ENCODE measurements at places on chromosomes 13 and 19. TPM values are rescaled to one million over a fixed set of nuclear protein-coding genes. Genes with fewer than 3 reads are reported as not detected.

GRCh38 chr19:39637891-39638290 lies 17.8 kb upstream of the LGALS16 start:
- no peaks in the 10 kb centered on the region for H3K4me1 ChIP-seq
- H3K4me3 ChIP-seq = no peak overlapping the region
- no peaks in the 10 kb centered on the region for H3K27me3 ChIP-seq
- H3K36me3 ChIP-seq = no peaks in the 10 kb centered on the region
- DNase-seq = no peak

- H3K4me3 ChIP-seq = no peak overlapping the region
- no peaks in the 10 kb centered on the region for H3K27me3 ChIP-seq
- H3K36me3 ChIP-seq = no peaks in the 10 kb centered on the region
Observed at GRCh38 chr13:28548872-28549271, 53.9 kb upstream of the FLT1 start.

GRCh38 chr19:36128392-36128736 lies 11.5 kb upstream of the CAPNS1 start:
- H3K4me1 ChIP-seq = no peaks in the 10 kb centered on the region
- no peaks in the 10 kb centered on the region for H3K27me3 ChIP-seq
- no peak overlapping the region for H3K27ac ChIP-seq
- no peaks in the 10 kb centered on the region for H3K36me3 ChIP-seq
- DNase-seq = no peak

GRCh38 chr13:109254274-109254673 lies 532.1 kb downstream of the IRS2 start:
- no peak for DNase-seq
- H3K27me3 ChIP-seq = no peaks in the 10 kb centered on the region
- no peak overlapping the region for H3K27ac ChIP-seq
- H3K4me3 ChIP-seq = no peak overlapping the region
- H3K4me1 ChIP-seq = no peaks in the 10 kb centered on the region

- DNase-seq = no peak
- no peak overlapping the region for H3K4me3 ChIP-seq
- H3K27me3 ChIP-seq = no peaks in the 10 kb centered on the region
- H3K27ac ChIP-seq = no peak overlapping the region
- H3K36me3 ChIP-seq = no peaks in the 10 kb centered on the region
Observed at GRCh38 chr19:28718909-28719308, 494.0 kb downstream of the UQCRFS1 start.

GRCh38 chr19:11378319-11379189 lies 4.1 kb downstream of the SWSAP1 start:
- H3K4me3 ChIP-seq = no peak overlapping the region
- no peak for DNase-seq
- H3K27me3 ChIP-seq = no peaks in the 10 kb centered on the region
- H3K27ac ChIP-seq = no peak overlapping the region
- H3K4me1 ChIP-seq = peaks cover 21% of the 10 kb centered on the region

DNA sequence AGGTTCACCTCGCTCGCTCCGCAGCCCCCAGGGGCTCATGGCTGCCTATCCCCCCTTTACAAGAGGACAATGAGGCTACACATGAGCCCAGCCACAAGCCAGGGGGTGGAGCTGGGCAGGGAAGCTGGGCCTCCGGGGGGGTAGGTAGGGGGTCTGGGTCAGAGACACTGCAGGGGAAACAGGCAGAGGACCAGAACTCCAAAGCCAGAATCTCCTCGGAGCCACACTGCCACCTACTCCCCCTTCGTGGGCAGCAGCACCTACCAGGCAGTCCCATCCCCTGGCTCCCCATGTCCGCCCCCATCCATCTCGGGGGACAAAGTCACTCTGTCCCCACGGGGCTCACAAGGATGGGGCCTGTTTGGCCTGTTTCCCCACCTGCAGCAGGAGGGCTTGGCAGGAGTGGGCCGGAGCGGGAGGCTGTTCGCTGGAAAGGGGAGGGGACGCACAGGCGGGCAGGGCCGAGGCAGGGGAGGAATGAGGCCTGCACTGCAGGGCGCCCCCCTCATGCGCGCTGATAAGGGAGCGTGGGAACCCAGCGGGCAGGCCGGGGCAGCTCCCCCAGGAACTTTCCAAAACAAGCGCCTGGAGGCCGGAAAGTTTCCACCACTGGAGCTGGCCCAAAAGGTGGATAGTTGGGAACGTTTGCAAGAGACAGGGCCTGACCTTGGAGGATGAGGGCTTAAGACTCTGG lies 545 bp upstream of the ISYNA1 start:
- peak overlapping the region; percentile 90 for H3K27ac ChIP-seq
- H3K4me1 ChIP-seq = peaks cover 12% of the 10 kb centered on the region
- no peaks in the 10 kb centered on the region for H3K36me3 ChIP-seq
- no peaks in the 10 kb centered on the region for H3K27me3 ChIP-seq
- peak overlapping the region; percentile 68 for H3K4me3 ChIP-seq

DNA sequence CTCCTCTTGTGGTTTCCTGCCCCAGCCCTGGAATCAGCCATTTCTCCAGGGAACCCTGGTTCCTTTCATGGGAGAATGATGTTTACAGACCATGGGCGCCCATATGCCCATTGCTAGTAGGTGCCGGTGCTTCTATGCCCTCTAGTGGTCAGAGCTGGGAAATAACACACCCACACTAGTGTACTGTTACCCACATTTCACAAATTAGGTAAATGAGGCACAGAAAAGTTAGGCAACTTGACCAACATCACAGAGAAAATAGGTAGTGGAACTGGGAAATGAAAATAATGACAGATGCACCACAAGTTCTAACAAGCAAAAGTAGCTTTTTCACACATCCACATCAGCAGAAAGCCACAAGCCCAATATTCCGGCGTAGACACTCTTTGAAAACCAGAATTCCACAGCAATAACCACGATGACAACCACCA lies 1.3 kb upstream of the CEACAM3 start:
- no peaks in the 10 kb centered on the region for H3K4me1 ChIP-seq
- no peak overlapping the region for H3K27ac ChIP-seq
- DNase-seq = no peak
- H3K4me3 ChIP-seq = no peak overlapping the region

GRCh38 chr13:113882267-113882630 lies 18.4 kb upstream of the GAS6 start:
- no peaks in the 10 kb centered on the region for H3K27me3 ChIP-seq
- no peak overlapping the region for H3K27ac ChIP-seq
- DNase-seq = no peak
- H3K4me3 ChIP-seq = no peak overlapping the region

DNA sequence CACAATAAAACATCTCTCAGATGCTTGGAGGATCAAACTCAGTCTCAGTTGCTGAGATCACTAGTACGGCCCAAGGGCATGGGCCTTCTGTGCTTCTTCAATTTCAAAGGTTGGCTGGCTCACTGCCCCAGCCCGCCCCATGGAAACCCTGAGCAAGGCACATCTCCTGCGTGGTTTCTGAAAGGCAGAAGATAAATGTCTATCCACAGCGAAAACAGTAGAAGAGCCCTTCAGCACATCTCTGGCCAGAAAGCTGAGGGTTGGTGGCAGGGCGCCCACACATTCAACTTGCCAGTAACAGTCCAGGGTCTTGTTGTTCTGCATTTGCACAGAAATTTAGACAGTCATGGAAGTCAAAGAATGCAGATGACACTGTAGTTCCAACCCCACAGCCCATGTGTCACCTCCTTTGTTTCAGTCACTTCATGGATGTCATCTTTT lies 24.0 kb upstream of the KATNAL1 start:
- no peaks in the 10 kb centered on the region for H3K36me3 ChIP-seq
- no peak overlapping the region for H3K4me3 ChIP-seq
- DNase-seq = peak; percentile 77

- H3K27me3 ChIP-seq = no peaks in the 10 kb centered on the region
- DNase-seq = no peak
- no peak overlapping the region for H3K27ac ChIP-seq
- H3K4me1 ChIP-seq = peaks cover 7% of the 10 kb centered on the region
- H3K36me3 ChIP-seq = no peaks in the 10 kb centered on the region
- no peak overlapping the region for H3K4me3 ChIP-seq
Observed at GRCh38 chr19:31263328-31263727, 85.9 kb downstream of the TSHZ3 start.

GRCh38 chr13:41909506-41909905 lies 51.4 kb downstream of the VWA8 start:
- H3K4me3 ChIP-seq = no peak overlapping the region
- H3K27ac ChIP-seq = no peak overlapping the region
- DNase-seq = no peak
- no peaks in the 10 kb centered on the region for H3K36me3 ChIP-seq
- H3K27me3 ChIP-seq = no peaks in the 10 kb centered on the region
- peaks cover 1% of the 10 kb centered on the region for H3K4me1 ChIP-seq

DNA sequence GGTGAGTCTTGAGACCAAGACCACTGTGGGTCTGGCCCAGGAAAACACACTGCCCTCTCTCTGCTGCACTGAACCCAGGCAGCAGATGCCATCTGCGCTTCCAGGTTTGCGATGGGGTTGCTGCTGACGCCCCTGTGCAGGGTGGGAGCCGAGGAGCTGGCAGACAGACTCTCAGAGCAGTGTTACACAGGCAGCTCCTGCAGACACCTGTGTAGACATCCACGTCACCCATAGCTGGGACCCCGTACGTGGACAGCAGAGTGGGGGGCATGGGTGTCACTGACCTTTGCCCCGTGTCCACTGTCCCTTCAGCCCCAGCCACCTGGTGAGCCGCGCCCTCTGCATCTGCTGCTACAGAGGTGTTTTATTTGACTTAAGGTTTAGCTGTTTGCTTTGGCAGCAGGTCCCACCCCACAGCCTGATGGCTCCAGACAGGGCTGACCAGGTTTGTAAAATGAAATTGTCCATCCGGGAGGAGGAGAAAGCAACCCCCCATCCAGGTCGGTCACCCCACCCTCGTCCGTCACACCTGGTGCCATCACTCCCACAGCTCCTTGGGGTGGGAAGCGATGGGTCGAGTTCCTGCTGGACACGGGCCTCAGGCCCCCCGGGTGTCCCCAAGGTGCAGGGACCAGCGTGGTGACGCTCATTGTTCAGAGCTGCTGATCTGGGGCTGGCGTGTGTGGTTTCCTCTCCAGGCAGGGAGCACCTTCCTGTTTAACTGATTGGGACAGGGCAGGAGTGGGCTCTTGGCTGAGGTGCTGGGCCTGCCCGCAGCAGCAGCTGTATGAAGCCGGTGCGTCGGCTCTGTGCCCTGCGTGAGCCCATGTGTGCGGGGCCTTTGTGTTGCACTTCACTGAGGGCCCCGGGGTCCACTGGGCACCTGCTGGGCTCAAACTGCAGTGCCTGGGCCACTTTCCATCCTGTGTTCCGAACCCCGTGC lies 28.4 kb downstream of the MCF2L start:
- no peak overlapping the region for H3K27ac ChIP-seq
- H3K4me1 ChIP-seq = peaks cover 18% of the 10 kb centered on the region
- DNase-seq = no peak
- no peaks in the 10 kb centered on the region for H3K27me3 ChIP-seq

DNA sequence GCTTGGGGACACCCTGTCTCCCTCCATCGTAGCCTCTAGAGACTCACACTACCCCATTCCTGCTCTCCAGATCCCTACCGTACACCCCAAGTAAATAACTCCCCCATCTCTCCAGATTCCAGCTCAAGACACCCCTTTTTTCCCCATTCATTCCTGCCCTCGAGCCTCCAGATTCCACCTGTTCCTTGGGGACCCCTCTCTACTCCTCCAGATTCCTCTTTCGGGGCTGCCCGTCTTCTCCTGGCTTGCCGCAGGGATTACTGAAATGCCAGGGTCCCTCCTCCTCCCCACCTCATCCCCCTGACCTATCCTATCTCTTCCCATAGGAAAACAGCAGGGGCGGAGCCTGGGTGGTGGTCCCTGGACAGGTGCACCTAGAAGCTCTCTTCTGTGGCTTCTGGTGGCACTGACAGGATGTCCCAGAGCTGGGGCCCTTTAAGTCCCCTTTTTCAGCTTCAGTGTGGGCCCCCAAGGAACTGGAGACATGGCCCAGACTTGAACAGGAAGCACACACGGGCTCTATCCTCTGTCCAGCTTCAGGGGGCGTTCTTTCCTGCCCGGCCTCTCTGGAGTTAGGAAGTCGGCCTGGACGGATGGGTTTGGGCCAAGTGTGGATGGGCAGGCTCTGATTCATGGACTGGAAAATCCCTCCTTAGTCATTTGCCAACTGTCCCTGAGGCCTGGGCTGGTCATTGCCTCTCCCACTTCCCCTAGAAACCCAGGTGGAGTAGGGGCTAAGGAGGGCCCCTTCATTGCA lies 1.2 kb downstream of the ZSWIM4 start:
- H3K27ac ChIP-seq = peak overlapping the region; percentile 67
- no peaks in the 10 kb centered on the region for H3K27me3 ChIP-seq
- H3K36me3 ChIP-seq = no peaks in the 10 kb centered on the region
- H3K4me3 ChIP-seq = peak overlapping the region; percentile 86
- peaks cover 2% of the 10 kb centered on the region for H3K4me1 ChIP-seq
- peak; percentile 67 for DNase-seq

DNA sequence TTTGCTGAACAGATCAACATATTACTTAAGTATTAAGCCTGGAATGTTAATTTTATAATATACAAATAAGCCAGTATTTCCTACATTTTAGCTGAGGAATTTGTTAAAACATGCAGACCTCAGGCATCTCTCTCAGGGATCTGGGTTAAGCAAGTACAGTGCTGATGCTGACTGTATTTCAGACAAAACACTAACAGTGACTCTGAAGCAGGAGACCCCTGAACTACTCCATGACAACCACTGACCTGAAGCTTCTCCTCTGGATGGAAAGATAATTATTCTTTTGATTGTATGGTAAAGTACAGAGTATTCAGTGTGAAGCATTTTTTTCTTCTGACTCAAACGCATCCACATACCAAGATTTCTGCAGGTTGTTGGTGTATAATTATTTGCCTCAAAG lies 680.8 kb downstream of the LIG4 start:
- no peaks in the 10 kb centered on the region for H3K27me3 ChIP-seq
- no peak overlapping the region for H3K27ac ChIP-seq
- no peaks in the 10 kb centered on the region for H3K36me3 ChIP-seq
- DNase-seq = no peak

- H3K4me3 ChIP-seq = peak overlapping the region; percentile 25
- no peaks in the 10 kb centered on the region for H3K27me3 ChIP-seq
- H3K4me1 ChIP-seq = peaks cover 36% of the 10 kb centered on the region
- no peaks in the 10 kb centered on the region for H3K36me3 ChIP-seq
- H3K27ac ChIP-seq = peak overlapping the region; percentile 93
Observed at GRCh38 chr19:41325947-41326706, 16.2 kb downstream of the CCDC97 start.

Gene ZNF69
- total RNA-seq = 12.6 TPM

Gene ZNF121
- total RNA-seq = 33.2 TPM

Gene FREM2
- 3.1 TPM for total RNA-seq

Gene CBLC
- not detected for total RNA-seq

Gene ZNF835
- 12.9 TPM for total RNA-seq

All from ovary (tissue), 10 donors.